ENCODE measurements at places on chromosomes 5 and 9. TPM values are rescaled to one million over a fixed set of nuclear protein-coding genes. Genes with fewer than 3 reads are reported as not detected.

The CCL27 gene
- 0.67 TPM for total RNA-seq

The ADAMTSL2 gene
- 0.30 TPM for total RNA-seq

The PCDHA1 gene
- 0.19 TPM for total RNA-seq

The IFNA2 gene
- not detected for total RNA-seq

The PRDM9 gene
- not detected for total RNA-seq

The NOL8 gene
- total RNA-seq, result 15.2 TPM

The ZDHHC11 gene
- total RNA-seq, result 0.92 TPM

DNA sequence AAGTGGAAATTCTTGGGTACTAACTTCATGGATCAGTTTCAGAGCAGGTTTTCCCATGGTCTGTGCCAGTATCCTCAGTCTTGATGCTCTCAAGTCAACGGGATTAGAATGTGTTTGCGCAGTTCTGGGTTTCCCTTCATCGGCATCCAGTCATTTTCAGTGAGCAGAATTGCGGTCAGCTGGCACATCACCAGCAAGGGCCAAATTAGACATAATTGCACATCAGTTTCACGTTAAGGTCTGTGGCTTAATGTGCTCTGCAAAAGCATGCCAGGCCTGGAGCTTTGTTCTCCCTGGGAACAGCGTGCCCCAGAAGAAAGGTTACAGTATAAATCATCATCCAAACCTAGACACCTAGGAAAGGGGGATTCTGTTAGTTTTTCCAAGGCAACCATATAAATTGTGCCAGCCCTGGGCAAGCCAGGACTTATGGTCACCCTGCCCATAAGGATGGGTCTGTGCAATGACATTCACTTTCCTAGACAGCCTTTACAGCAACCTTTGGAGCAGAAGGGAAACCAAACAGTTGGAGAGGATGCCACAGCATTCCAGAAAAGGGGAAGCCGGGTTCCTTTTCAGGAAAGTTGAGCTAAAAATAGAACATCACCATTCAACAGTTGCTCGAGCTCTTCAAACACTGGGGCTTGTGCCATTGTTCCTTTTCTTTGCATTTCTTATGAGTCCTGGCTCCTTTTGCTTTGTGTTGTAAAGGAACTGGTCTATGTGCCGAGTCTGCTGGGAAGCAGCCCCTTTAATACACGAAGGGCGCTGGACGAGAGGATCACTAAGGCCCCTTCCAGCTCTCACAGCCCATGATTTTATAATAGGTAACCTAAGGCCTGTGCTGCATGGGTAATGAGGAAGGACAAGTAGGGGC, 23.1 kb downstream of the IQGAP2 start:
- peak; percentile 50 for DNase-seq

GRCh38 chr9:95506678-95507463, 9.9 kb downstream of the PTCH1 start:
- DNase-seq, result peak; percentile 68

DNA sequence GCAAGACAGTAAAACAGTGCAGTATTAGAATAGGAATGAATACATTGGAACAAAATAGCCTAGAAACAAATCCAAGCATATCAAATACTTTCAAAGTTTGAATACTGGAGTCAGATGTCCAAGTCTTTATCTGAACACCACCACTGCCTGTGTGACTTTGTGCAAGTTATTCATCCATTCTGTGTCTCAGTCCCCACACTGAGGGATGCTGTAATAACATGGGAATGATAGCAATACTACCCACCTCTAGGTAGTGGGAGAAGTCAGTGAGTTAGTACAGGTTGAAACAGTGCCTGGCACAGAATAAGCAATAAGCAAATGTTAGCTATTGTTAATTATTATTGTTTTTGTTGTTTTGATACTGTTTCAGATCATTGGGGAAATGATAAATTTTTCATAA, 130.9 kb downstream of the SUSD1 start:
- DNase-seq, result no peak

DNA sequence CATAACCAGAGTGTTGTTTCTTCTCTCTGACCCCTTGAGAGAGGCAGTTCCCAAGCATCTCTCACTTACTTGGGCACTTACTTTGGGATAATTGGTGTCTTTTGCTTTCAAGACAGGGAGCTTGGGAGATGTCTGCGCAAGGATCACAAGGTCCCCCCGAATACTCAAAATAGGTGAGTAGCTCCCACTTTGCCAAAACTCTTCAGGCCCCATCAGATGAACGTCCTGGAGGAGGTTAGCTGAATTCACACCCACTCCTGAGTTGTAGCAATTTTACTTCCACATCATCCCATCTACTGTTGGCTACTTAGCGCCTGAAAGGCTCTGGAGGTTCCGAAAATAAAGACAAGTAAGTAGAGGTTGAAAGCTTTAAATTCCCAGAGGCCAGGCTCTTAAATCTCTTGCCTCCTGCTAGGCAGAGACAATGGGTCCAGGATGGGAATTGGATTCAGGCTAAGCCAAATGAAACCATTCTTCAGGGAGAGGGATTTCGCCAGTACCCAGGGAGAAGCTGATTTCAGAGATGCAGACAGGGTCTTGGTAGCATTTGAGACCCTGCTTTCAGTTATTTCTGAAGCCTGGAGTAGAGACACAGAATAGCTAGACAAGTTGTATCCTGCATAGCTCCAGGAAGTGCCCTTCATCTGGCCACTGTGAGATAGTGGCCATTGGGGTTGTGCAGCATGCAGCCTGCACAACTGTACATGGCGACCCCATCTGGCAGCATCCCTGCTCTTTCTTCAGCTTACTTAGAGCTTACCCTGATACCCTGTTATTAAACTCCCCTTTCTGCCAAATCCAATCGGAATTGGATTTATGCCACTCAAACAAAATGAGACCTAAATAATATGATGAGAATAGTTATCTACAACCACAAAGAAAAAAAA, 60.1 kb downstream of the BOD1 start:
- DNase-seq, result peak; percentile 86

GRCh38 chr5:74517700-74518099, 122.8 kb downstream of the ENC1 start:
- DNase-seq, result no peak

DNA sequence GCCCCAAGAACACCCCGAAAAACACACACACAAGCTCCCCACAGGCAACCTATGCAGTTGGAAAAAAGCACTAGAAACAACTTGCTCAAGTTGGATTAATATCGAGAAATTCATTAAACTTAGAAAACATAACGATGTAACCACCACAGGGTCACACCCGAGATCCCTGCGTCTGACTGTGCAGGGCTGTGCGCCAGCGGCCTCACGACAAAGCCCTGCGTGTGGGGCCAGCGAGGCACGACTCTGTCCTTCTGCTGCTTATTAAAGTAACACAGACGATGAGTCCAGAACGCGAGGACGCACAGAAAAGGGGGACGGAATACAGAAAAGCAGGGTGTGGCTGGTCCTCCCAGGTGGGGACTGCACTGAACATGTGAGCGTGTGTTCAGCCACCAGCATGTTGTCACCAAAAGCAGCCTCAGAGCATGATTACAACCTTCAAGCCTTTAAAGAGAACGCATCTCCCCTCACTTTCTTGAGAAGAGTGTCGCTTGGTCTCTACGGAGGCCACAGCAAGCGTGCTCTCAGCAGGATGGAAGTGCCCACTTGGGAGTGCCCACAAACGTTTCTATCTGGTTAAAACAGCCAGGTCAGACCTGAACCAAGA, 14.4 kb downstream of the SLC12A7 start:
- DNase-seq, result no peak

- no peak for DNase-seq
Observed at GRCh38 chr9:73780916-73781315, 629.3 kb downstream of the ANXA1 start.

- no peak for DNase-seq
Observed at GRCh38 chr5:159003045-159004030, 96.4 kb downstream of the EBF1 start.

DNA sequence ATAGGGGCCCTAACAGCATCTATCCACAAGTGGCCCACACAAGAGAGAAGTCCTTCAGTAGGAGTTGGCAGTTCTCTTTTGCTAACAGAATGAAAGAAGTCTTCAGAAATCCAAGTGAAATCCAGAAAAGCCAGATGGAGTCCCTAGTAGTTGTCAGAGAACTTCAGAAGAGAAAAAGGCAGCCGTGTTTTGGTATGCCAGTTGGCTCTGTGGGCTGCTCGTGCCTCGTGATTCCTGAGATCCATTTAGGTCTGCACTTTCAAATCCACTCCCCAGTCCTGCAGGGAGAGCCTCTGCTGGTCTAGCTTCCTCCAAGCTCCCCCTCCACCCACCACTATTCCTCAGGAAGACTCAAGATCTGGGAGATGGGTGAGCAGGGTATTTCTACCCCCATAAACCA, 69.0 kb downstream of the CFAP90 start:
- no peak for DNase-seq

Measured in neural progenitor cell (in vitro differentiated cells).